PC-9 (cell line): ENCODE measurements at places on chromosomes 12 and 14.

DNA sequence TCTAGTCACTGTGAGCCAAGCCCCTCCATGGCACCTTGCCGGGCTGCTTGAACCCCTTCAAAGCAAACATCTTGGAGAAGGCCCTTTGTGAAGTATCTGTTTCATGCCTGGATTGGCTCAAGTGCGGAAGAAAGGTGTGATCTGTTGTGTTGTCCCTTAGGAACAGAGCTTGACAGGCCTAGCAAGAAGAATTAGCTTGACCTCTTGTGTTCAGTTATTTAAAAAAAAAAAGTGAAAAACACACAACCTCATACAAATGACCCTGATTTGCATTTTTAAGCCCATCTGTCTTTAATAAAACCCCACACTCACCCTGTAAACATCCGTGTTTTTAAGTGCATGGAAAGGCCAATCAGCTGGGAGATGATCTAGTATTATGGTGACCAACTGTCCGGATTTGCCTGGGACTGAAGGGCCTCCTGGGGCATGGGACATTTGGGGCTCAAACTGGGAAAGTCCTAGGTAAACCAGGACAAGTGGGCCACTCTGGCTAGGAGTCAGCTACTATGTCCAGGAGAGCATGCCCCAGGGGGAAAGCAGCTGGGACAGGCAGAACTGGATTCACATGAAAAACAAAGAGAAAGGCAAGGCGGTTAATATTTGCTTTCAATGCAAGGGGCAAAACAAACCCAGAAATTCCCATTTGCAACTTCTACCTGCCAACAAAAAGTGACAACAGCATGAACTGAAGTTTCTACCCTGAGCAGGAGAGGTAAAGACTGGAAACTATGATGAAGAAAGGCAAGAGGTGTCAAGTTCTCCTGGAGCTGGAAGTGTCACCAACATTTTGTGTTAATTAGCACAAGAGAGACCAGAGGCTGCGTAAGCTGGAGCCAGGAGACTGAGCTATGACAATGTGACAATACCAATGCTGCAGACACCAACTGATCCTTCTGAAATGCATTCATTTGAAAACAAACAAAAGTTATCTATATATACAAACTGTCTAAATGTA lies 78.6 kb downstream of the CLMN start:
- no peak for DNase-seq
- H3K4me1 ChIP-seq, result no peaks in the 10 kb centered on the region
- H3K4me3 ChIP-seq, result no peak overlapping the region
- H3K27me3 ChIP-seq, result no peaks in the 10 kb centered on the region
- H3K27ac ChIP-seq, result no peak overlapping the region

- no peaks in the 10 kb centered on the region for H3K27me3 ChIP-seq
- H3K4me3 ChIP-seq, result no peak overlapping the region
These were observed 12.2 kb downstream of the DNAI7 start for GRCh38 chr12:25182765-25183164.

DNA sequence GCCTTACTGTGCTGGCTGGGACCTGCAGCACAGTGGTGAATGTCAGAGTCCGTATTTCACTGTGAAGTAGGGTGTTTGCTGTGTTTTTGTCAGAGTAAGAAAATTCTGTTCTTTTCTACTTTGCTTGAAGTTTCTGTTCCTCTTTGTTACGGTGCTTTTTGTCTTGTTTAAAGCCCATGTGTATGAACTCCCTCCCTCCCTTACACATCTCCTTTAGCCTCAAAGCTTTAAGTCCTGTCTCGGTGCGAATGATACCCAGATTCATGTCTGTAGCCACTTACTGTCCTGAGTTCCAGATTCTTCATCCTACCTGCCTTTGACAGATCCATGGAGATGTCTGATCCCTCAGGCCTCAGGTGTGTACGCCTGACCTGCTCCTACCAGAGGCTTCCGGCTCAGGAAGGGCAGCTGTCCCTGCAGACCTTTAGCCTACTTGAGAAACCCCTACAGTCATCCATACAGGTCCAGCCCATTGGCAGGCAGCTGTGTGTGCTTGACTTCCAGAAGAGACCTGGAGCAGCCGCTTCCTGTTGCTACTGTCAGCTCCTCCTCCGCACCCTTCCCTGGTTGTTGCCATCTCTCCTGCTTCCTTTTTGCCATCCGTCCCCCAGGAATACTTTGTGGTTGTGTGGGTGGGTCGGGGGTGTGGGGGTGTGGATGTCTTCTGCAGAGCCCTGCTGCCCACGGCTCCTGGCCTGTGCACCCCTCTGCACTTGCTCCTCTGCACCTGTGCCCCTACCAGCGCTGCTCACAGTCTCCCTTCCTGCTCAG lies 72.9 kb downstream of the DDX51 start:
- no peak overlapping the region for H3K27ac ChIP-seq
- 0 out of 2 replicates have a peak, but pooled peaks cover 3% of the 10 kb centered on the region for H3K36me3 ChIP-seq
- no peak overlapping the region for H3K4me3 ChIP-seq
- H3K4me1 ChIP-seq, result no peaks in the 10 kb centered on the region

- no peak for DNase-seq
- no peaks in the 10 kb centered on the region for H3K4me1 ChIP-seq
- H3K27ac ChIP-seq, result no peak overlapping the region
These were observed 994.1 kb upstream of the TMEM132C start for GRCh38 chr12:127272864-127273263.

GRCh38 chr12:75783093-75783877 lies 248.3 kb downstream of the PHLDA1 start:
- no peak overlapping the region for H3K4me3 ChIP-seq
- H3K36me3 ChIP-seq, result no peaks in the 10 kb centered on the region
- peaks cover 40% of the 10 kb centered on the region for H3K4me1 ChIP-seq
- no peak for DNase-seq
- H3K27me3 ChIP-seq, result no peaks in the 10 kb centered on the region
- no peak overlapping the region for H3K27ac ChIP-seq
